ENCODE measurements at places on chromosomes 3 and 15. TPM values are rescaled to one million over a fixed set of nuclear protein-coding genes. Genes with fewer than 3 reads are reported as not detected.

Gene MAP6D1
- total RNA-seq = 3.7 TPM

DNA sequence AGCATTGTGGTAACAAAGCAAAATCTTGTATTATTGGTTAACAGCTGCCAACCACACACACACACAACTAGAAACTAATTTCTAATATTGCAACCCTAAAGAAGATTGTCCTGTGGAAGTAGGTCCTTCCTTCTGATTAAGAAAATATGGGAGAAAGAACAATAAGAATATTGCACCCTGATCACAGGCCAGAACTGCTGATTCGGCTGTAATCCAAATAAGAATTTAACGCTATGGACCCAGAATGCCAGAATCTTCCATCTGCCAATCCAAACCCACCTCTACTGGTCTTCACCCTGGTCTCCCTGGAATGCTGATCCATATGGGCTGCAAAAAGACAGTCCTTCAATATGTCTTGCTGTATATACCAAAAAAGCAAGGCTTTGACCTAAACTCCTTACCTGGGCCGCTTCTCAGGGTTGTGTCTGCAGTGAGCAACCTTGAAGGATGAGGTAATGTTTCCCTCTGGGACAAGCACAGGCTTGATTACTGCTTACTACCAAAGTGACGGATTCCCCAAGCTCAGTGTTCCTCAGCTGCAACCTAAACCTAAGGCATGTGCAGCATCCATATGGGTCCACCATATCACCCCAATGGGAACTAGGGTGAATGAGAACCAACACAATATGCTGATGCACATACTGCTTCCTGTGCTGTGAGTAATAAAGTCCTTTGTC, 8.0 kb downstream of the CCDC14 start:
- no peak overlapping the region for H3K4me3 ChIP-seq
- no peak overlapping the region for H3K27ac ChIP-seq
- H3K36me3 ChIP-seq = no peaks in the 10 kb centered on the region
- no peaks in the 10 kb centered on the region for H3K27me3 ChIP-seq
- DNase-seq = no peak

- H3K27ac ChIP-seq = no peak overlapping the region
- DNase-seq = no peak
- H3K36me3 ChIP-seq = no peaks in the 10 kb centered on the region
- no peaks in the 10 kb centered on the region for H3K27me3 ChIP-seq
These were observed 123.5 kb upstream of the TBL1XR1 start for GRCh38 chr3:177320765-177321247.

Gene RASGRP1
- 64.7 TPM for total RNA-seq

DNA sequence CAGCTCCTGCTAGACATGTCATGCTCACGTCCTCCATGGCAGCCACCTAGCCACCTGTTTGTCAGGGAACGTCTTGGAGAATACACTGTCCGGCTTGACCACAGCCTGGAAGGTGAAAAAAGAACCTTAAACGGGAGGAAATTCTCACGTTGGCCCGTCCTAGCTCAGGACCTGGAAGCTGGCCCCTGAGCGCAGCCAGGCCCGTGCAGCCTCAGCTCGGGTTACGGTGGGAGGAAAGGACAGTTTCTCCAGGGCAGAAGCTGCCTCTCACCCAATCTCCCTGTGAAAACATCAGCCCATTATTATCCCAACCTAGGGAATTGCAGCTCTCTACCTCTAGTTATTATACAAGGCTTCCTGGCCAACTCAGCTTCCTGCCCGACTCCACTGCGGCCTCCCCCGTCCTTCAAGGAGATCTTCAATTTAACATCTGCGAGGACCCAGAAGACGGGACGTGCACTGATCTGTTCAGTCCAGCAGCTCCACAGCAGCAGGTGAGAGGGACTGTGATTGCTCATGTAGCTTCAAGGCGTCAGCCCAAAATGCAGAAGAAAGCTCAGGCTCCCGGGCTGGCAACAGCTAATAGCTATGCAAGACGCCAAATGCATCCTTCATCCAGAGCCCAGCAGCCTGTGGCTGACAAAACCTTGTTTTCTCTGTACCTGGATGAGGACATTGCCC, 84.7 kb downstream of the ADAMTS17 start:
- no peak for DNase-seq
- no peaks in the 10 kb centered on the region for H3K36me3 ChIP-seq
- no peaks in the 10 kb centered on the region for H3K27me3 ChIP-seq
- H3K27ac ChIP-seq = no peak overlapping the region
- H3K4me3 ChIP-seq = no peak overlapping the region
- H3K4me1 ChIP-seq = no peaks in the 10 kb centered on the region

DNA sequence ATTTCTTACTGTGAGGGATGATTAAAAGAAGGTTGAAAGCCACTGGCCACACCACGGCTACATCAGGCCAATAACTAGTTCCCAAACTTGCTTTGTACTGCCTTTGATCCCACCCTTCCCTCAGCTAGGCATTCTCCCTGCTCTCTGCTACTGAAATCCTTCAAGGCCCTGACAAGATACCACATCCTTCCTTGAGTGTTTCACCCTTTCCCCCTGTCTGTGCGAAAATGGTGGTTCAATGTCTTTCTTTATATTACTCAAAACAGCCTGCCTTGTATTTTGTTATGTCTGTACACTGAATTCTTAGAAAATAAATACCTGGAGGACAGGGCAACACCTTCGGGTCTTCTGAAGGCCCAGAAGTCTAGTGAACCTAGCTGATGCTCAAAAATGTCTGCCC, 932 bp upstream of the VPS8 start:
- no peak overlapping the region for H3K4me3 ChIP-seq
- H3K27ac ChIP-seq = no peak overlapping the region
- H3K4me1 ChIP-seq = peaks cover 40% of the 10 kb centered on the region
- no peaks in the 10 kb centered on the region for H3K36me3 ChIP-seq
- no peaks in the 10 kb centered on the region for H3K27me3 ChIP-seq

- peaks cover 11% of the 10 kb centered on the region for H3K4me1 ChIP-seq
- no peak overlapping the region for H3K27ac ChIP-seq
- no peak overlapping the region for H3K4me3 ChIP-seq
- DNase-seq = no peak
These were observed 30.2 kb downstream of the BCL2L10 start for GRCh38 chr15:52082197-52083036.

DNA sequence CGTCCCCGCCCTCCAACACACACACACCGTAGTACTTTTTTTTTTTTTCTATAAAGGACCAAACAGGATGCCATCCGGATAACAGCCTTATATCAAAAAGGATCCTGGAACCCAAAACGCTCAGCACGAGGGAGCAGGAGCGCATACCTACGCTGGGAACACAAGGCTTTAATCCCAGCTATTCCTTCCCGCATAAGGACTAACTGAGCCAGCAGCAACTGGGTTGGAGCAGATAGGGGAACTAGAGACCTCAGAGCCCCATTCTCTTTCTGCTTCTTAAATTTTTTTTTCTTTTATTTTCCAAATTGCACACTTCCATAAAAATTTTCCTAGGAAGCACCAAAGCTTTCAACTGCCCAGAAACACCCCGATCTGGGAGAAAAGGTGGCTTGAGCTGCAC, 1.3 kb downstream of the TRANK1 start:
- DNase-seq = no peak
- no peaks in the 10 kb centered on the region for H3K36me3 ChIP-seq
- no peaks in the 10 kb centered on the region for H3K27me3 ChIP-seq
- H3K4me1 ChIP-seq = peaks cover 14% of the 10 kb centered on the region

Gene CTXND1
- not detected for total RNA-seq

GRCh38 chr15:78509726-78510312, 2.4 kb downstream of the HYKK start:
- no peak for DNase-seq
- no peaks in the 10 kb centered on the region for H3K27me3 ChIP-seq
- peaks cover 9% of the 10 kb centered on the region for H3K4me1 ChIP-seq
- no peak overlapping the region for H3K27ac ChIP-seq
- H3K36me3 ChIP-seq = no peaks in the 10 kb centered on the region

Gene GOLGA6L7
- not detected for total RNA-seq

DNA sequence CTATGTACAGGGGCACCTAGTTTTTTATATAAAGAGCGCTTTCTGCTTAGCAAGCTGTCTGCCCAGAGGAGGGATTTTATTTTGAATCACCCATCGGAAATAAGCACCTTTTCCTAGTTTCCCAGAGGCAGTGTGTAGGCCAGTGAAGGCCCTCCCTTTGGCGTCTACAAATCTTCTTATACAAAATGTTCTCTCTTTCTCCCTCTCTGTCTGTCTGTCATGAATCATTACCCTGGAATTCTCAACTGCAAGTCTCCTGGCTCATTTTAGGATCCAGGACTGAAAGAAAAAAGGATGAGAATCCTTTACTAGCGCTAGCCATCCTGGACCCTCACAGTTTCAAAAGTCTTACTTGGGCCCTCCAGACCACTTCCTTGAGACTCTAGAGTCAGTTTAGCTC, 728.1 kb downstream of the OTOL1 start:
- no peaks in the 10 kb centered on the region for H3K4me1 ChIP-seq
- H3K27ac ChIP-seq = no peak overlapping the region
- no peaks in the 10 kb centered on the region for H3K27me3 ChIP-seq
- no peaks in the 10 kb centered on the region for H3K36me3 ChIP-seq
- DNase-seq = no peak

GRCh38 chr3:65526656-65527055, 512.1 kb downstream of the MAGI1 start:
- no peak for DNase-seq
- H3K36me3 ChIP-seq = no peaks in the 10 kb centered on the region
- H3K27me3 ChIP-seq = no peaks in the 10 kb centered on the region
- no peak overlapping the region for H3K4me3 ChIP-seq

GRCh38 chr15:39270934-39271333, 309.9 kb upstream of the THBS1 start:
- H3K4me3 ChIP-seq = no peak overlapping the region
- DNase-seq = no peak
- H3K27me3 ChIP-seq = no peaks in the 10 kb centered on the region
- no peaks in the 10 kb centered on the region for H3K36me3 ChIP-seq
- H3K4me1 ChIP-seq = no peaks in the 10 kb centered on the region

GRCh38 chr3:30124435-30125370, 481.7 kb upstream of the TGFBR2 start:
- no peaks in the 10 kb centered on the region for H3K36me3 ChIP-seq
- H3K4me1 ChIP-seq = no peaks in the 10 kb centered on the region
- H3K27ac ChIP-seq = no peak overlapping the region
- H3K27me3 ChIP-seq = no peaks in the 10 kb centered on the region
- no peak for DNase-seq
- no peak overlapping the region for H3K4me3 ChIP-seq

- no peaks in the 10 kb centered on the region for H3K4me1 ChIP-seq
- no peaks in the 10 kb centered on the region for H3K36me3 ChIP-seq
- no peak for DNase-seq
- no peak overlapping the region for H3K4me3 ChIP-seq
These were observed 62.9 kb upstream of the RAP2B start for GRCh38 chr3:153099131-153099530.

GRCh38 chr3:58111513-58112184, 99.1 kb downstream of the DNASE1L3 start:
- no peak overlapping the region for H3K27ac ChIP-seq
- no peak overlapping the region for H3K4me3 ChIP-seq
- H3K4me1 ChIP-seq = peaks cover 28% of the 10 kb centered on the region
- H3K27me3 ChIP-seq = no peaks in the 10 kb centered on the region
- no peak for DNase-seq

Gene SMCO1
- total RNA-seq = not detected

Gene NR2F2
- not detected for total RNA-seq

Gene PRR23C
- total RNA-seq = not detected

DNA sequence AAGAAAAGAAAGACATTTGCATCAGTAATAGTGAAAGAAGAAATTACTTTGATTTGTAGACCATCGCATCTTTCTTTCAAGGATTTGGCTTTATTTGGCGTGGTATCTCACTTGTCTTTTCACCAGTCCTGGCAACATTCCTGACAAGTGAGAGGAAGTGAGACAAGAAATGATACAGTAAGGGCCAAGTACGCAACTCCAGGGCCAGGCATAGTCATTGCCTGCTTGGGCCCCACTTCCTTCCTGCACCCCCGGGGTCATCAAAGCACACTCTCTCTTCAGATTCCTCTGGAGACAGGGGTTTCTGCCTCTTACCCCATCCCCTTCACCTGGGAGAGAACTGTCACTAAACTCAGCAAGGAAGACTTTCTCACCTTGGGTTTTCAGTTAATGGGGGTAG, 55.1 kb downstream of the CD47 start:
- H3K27me3 ChIP-seq = no peaks in the 10 kb centered on the region
- no peak overlapping the region for H3K4me3 ChIP-seq
- DNase-seq = no peak
- no peaks in the 10 kb centered on the region for H3K4me1 ChIP-seq

DNA sequence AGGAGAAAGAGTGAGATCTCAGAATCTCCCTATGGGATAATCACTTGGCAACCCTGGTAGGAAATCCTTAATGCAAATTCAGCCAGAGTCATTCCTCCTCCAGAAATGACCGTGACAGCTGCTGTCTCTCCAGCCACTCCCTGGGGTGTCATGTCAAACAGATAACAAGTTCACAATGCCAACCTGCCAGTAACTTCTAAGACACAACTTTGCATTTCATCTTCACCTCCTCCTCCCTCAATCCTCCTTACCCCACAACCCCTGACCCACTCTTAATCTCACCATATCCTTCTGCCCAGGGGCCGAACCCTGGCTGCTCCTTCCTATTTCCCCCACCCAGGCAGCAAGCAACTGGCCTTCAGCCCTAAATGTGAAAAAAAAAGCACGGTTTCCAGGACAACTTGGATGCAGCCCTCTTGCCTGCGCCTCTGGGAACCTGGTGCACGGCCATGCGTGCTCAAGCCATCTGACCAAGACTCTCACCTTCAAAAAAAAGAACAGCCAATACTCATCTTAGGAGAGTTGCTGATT, 166.0 kb downstream of the NTRK3 start:
- H3K27ac ChIP-seq = no peak overlapping the region
- H3K4me1 ChIP-seq = no peaks in the 10 kb centered on the region
- no peaks in the 10 kb centered on the region for H3K36me3 ChIP-seq
- DNase-seq = no peak

DNA sequence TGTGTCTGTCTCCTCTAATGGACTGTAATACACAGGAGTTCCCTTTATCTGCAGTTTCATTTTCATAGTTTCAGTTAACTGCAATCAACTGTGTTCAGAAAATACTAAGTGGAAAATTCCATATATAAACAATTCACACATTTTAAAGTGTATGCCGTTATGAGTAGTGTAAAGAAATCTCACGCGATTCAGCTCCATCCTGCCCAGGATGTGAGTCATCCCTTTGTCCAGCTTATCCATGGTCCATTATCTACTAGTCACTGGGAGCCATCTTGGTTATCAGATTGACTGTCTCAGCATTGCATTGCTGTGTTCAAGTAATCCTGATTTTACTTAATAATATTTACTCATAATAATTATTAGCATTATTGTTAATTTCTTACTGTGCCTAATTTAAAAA, 14.5 kb downstream of the ZPLD1 start:
- no peak overlapping the region for H3K27ac ChIP-seq
- H3K27me3 ChIP-seq = no peaks in the 10 kb centered on the region
- H3K4me3 ChIP-seq = no peak overlapping the region
- no peak for DNase-seq
- H3K4me1 ChIP-seq = no peaks in the 10 kb centered on the region

Gene ARL14
- total RNA-seq = not detected

DNA sequence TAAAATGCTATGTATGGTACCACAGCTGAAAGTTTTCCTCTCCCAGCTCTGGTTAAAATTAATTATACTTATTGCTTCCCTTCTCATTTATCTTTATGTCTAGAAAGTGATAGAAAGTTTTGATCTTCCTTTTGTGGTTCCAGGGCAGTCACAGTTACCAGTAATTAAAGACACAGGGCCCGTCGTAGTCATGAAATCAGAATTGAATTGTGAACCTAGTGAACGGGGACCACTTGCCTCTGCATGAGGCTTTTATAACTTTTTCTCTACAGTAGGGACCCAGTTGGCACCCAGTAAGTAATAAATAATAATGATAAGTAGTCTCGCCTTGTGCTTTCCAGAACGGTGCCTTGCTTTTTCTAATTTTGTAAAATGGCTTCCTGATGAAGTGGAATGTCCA, 231.7 kb upstream of the SATB1 start:
- H3K27me3 ChIP-seq = no peaks in the 10 kb centered on the region
- no peak overlapping the region for H3K27ac ChIP-seq
- H3K4me3 ChIP-seq = no peak overlapping the region
- no peaks in the 10 kb centered on the region for H3K36me3 ChIP-seq
- peaks cover 26% of the 10 kb centered on the region for H3K4me1 ChIP-seq
- no peak for DNase-seq
